ENCODE measurements at places on chromosomes 5 and 9.

DNA sequence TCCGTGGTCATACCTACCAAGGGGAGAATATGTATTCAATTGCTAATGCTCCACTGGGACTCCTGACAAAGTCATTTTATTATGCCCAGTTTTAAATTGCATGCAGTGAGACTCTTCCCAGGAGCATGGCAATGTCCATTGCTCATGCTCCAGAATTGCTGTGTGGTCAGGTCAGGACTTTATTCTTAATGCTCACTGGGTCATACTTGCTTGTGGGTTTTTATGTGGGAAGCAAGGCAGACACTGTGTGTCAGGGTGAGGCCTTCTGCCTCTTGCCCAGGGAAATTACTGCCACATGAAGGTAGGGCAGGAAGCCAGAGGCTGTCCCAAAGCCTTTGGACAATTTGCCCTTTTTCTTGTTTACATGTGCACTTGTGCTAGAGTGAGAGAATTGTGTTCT lies 164.6 kb upstream of the MEF2C start:
- no peak for DNase-seq

DNA sequence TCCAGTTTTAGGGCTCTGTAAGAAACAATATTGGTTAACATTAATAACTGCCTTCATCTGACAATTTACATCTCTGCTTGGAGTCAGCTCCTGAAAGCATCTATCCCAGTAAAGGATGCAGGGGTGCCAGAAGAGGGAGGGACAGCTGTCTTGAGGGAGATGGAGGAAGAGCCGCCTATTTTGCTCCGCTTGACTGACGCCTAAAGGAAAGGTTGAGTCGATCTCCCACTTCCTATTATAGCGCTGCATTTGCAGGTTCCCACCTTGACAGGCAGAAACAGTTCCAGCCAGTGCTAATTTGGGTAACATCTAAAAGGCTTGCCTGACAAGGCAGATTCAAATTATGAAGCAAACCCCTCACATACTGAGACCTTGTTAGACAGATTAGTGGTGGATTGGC lies 374.6 kb downstream of the SPATA31D1 start:
- no peak for DNase-seq

GRCh38 chr9:119853126-119853525 lies 483.9 kb upstream of the BRINP1 start:
- no peak for DNase-seq

DNA sequence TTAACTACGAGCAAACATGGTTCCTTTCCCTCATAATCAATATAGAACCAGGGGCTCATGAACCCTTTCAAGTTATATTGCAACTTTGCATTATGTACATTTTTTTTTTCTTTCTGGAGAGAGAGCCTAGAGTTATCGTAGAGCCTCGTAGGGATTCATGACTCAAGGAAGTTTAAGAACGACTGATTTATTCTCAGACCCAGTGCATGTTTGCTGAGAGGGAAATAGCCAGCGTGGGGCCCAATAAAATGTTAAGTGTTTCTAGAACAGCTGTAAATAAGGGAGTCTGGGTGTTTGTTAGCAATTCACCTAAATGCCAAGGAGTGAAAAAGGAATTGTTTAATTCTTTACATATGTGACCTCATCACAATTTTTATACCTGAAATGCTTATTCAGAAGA lies 119.0 kb upstream of the KLF9 start:
- no peak for DNase-seq

GRCh38 chr9:127644943-127645342 lies 32.9 kb downstream of the STXBP1 start:
- no peak for DNase-seq

DNA sequence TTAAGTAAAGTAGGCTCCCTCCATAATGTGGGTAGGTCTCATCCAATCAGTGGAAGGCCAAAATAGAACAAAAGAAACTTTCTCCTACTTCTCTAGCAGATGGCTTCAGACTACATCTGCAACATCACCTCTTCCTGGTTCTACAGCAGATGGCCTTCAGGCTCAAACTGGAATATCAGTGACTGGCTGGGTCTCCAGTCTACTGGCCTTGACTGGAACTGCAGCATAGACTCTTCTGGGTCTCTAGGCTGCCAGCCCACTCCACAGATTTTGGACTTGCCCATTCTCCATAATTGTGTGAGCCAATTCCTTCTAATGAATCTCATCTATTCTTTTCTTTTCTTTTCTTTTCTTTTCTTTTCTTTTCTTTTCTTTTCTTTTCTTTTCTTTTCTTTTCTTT lies 64.8 kb downstream of the ACER2 start:
- DNase-seq: no peak

DNA sequence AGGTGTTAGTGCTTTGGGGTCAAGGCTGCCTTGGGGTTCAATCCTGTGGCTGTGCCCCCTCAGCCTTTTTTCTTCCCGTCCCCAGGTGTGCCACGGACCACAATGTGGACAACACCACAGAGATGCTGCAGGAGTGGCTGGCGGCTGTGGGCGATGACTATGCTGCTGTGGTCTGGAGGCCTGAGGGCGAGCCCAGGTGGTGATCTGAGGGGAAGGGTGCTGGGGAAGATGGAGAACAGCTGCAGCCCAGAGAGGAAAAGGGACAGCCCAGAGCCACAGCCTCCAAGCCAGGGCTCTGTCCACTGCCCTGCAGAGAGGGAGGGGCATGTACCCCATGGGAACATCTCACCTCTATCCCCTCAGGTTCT lies 2.1 kb downstream of the CERCAM start:
- no peak for DNase-seq

DNA sequence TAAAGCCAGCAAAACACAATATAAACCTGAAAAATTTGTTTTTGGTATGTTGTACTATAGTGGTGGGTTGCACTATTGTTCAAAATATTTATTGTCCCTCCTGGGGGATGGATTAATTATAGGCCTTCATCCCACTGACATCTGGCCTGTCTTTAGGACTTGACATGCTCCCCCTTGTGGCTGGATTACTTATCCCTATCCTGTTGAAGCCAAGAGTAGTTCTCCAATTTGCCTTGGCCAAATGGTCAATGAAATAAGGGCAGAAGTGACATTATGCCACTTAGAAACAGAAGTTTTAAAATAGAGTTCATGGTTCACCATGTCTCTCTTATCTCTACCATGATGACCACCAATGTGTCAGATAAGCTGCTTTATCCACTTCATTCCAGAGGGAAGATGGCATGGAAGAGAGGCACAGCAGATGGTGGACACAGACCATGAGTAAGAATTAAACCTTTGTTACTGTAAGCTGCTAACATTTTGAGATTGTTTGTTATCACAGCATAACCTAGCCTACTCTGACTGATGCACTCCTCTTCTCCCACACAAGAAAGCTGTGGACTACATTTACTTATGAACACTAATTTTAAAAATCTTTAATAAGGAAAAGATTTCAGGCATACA lies 29.2 kb upstream of the ARHGEF28 start:
- DNase-seq: peak; percentile 9

- DNase-seq: no peak
Measured at GRCh38 chr9:71812385-71812784, 44.1 kb upstream of the CEMIP2 start.

Measured in CD4-positive, alpha-beta T cell treated with Interleukin-10 for 1 hour (primary cell).